ENCODE measurements at places on chromosomes 6 and 20. TPM values are rescaled to one million over a fixed set of nuclear protein-coding genes. Genes with fewer than 3 reads are reported as not detected.

The GSS gene
- 69.4 TPM for total RNA-seq

The CEP250 gene
- total RNA-seq = 18.9 TPM

The ZNF318 gene
- 12.6 TPM for total RNA-seq

The HMGCLL1 gene
- not detected for total RNA-seq

The ALDH8A1 gene
- 2.3 TPM for total RNA-seq

The MATN4 gene
- total RNA-seq = not detected

The FOXF2 gene
- 4.0 TPM for total RNA-seq

The CRYBG1 gene
- 2.2 TPM for total RNA-seq

The GNL1 gene
- total RNA-seq = 44.7 TPM

The KIAA1586 gene
- total RNA-seq = 9.7 TPM

The MKKS gene
- total RNA-seq = 4.7 TPM

The C6orf163 gene
- total RNA-seq = 2.4 TPM

The OR2J3 gene
- not detected for total RNA-seq

The FAXC gene
- 14.5 TPM for total RNA-seq

The KIFC1 gene
- 59.6 TPM for total RNA-seq

The TBXT gene
- not detected for total RNA-seq

The HLA-DOA gene
- 0.46 TPM for total RNA-seq

The TNFAIP3 gene
- 45.0 TPM for total RNA-seq

The RCAN2 gene
- 0.33 TPM for total RNA-seq

The SMLR1 gene
- total RNA-seq = not detected

The IL17F gene
- total RNA-seq = not detected

The TENT5A gene
- 26.9 TPM for total RNA-seq

The CDC5L gene
- 19.3 TPM for total RNA-seq

The KCNK5 gene
- total RNA-seq = 0.15 TPM

The KHDC1 gene
- 0.67 TPM for total RNA-seq

The KCNB1 gene
- not detected for total RNA-seq

The LCA5 gene
- 2.0 TPM for total RNA-seq

The EPPIN gene
- not detected for total RNA-seq

The C2 gene
- 2.4 TPM for total RNA-seq

The SIRT5 gene
- 30.2 TPM for total RNA-seq

The VSTM2L gene
- total RNA-seq = 4.5 TPM

The REM1 gene
- total RNA-seq = not detected

The IPCEF1 gene
- total RNA-seq = 0.36 TPM

The SIRPA gene
- 47.6 TPM for total RNA-seq

The OR2H2 gene
- not detected for total RNA-seq

The LAMA5 gene
- total RNA-seq = 4.0 TPM

The RSPH4A gene
- 0.31 TPM for total RNA-seq

The CFAP61 gene
- 0.73 TPM for total RNA-seq

The UNC5CL gene
- 1.8 TPM for total RNA-seq

The HLA-A gene
- 827 TPM for total RNA-seq

The ISM1 gene
- 2.8 TPM for total RNA-seq

The RIPOR3 gene
- total RNA-seq = not detected

The SLC26A8 gene
- total RNA-seq = not detected

The ROS1 gene
- total RNA-seq = not detected

The SPATA25 gene
- total RNA-seq = not detected

The TMEM170B gene
- total RNA-seq = 1.4 TPM

Measured in melanocyte of skin (primary cell).